Psoas muscle (tissue), 8 donors: ENCODE measurements at places on chromosomes 12 and 14. TPM values are rescaled to one million over a fixed set of nuclear protein-coding genes. Genes with fewer than 3 reads are reported as not detected.

The CCDC38 gene
- polyA plus RNA-seq, result not detected

GRCh38 chr12:121001060-121001459 lies 15.2 kb downstream of the C12orf43 start:
- no peak for DNase-seq
- H3K4me1 ChIP-seq, result no peaks in the 10 kb centered on the region
- H3K27ac ChIP-seq, result no peak overlapping the region
- H3K4me3 ChIP-seq, result no peak overlapping the region
- H3K27me3 ChIP-seq, result no peaks in the 10 kb centered on the region

The TSHR gene
- polyA plus RNA-seq, result 0.20 TPM

- H3K36me3 ChIP-seq, result peaks cover 73% of the 10 kb centered on the region
- H3K27me3 ChIP-seq, result no peaks in the 10 kb centered on the region
- H3K4me1 ChIP-seq, result no peaks in the 10 kb centered on the region
- H3K27ac ChIP-seq, result no peak overlapping the region
Measured at GRCh38 chr12:114678028-114678427, 5.9 kb downstream of the TBX3 start.

- DNase-seq, result no peak
- no peaks in the 10 kb centered on the region for H3K4me1 ChIP-seq
- H3K27me3 ChIP-seq, result no peaks in the 10 kb centered on the region
- no peak overlapping the region for H3K27ac ChIP-seq
- H3K36me3 ChIP-seq, result no peaks in the 10 kb centered on the region
- H3K4me3 ChIP-seq, result no peak overlapping the region
Measured at GRCh38 chr12:79435742-79436141, 255.0 kb downstream of the PAWR start.

The C1QL4 gene
- polyA plus RNA-seq, result not detected

- H3K4me3 ChIP-seq, result no peak overlapping the region
- no peaks in the 10 kb centered on the region for H3K36me3 ChIP-seq
- no peaks in the 10 kb centered on the region for H3K4me1 ChIP-seq
- no peak for DNase-seq
Measured at GRCh38 chr12:62750941-62751809, 183.8 kb downstream of the PPM1H start.

GRCh38 chr14:103107941-103108748 lies 13.6 kb downstream of the EXOC3L4 start:
- DNase-seq, result no peak
- H3K27ac ChIP-seq, result peak overlapping the region; percentile 53
- H3K4me3 ChIP-seq, result no peak overlapping the region
- H3K36me3 ChIP-seq, result no peaks in the 10 kb centered on the region

GRCh38 chr12:88153959-88154358 lies 11.9 kb downstream of the TMTC3 start:
- DNase-seq, result no peak
- H3K4me1 ChIP-seq, result no peaks in the 10 kb centered on the region
- no peaks in the 10 kb centered on the region for H3K27me3 ChIP-seq
- no peak overlapping the region for H3K4me3 ChIP-seq
- no peak overlapping the region for H3K27ac ChIP-seq
- H3K36me3 ChIP-seq, result peaks cover 11% of the 10 kb centered on the region

The PLEKHG7 gene
- not detected for polyA plus RNA-seq

The INHBC gene
- polyA plus RNA-seq, result not detected

- H3K4me3 ChIP-seq, result no peak overlapping the region
- H3K4me1 ChIP-seq, result peaks cover 36% of the 10 kb centered on the region
- peak overlapping the region; percentile 65 for H3K27ac ChIP-seq
- no peaks in the 10 kb centered on the region for H3K27me3 ChIP-seq
- no peak for DNase-seq
- peaks cover 49% of the 10 kb centered on the region for H3K36me3 ChIP-seq
Measured at GRCh38 chr12:109162551-109162950, 46.2 kb downstream of the ACACB start.

- H3K4me3 ChIP-seq, result no peak overlapping the region
- peaks cover 2% of the 10 kb centered on the region for H3K27me3 ChIP-seq
- no peaks in the 10 kb centered on the region for H3K4me1 ChIP-seq
- no peak for DNase-seq
Measured at GRCh38 chr12:114918535-114919233, 234.7 kb upstream of the TBX3 start.

DNA sequence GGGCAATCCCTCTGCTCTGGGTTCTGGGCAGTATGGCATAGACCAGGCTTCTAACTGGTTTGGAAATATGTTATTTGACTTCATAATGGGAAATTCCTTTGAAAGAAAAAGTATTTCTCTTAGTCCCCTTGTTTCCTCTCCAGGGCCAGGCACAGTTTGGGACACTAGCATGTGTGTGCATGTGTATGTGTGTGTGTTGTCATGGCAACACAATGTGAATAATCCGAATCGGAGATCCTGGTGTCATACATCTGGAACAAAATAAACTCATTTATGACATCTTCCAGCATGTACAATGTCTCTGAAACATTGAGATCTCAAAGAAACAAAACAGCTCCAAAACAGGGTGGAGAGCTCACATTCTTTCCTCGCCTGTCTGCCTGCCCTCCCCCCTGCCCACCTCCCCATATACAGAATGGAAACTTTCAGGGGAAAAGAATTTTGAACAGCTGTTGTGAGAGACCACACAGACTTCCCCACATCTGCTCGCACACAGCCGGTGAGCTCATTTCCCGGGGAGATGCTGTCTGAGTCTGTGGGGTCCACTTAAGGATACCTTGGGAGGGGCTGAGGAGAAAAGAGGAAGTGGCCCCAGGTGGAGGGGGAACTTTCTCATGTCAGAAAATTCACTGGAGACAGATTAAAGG lies 55.5 kb upstream of the PARP11 start:
- no peak overlapping the region for H3K4me3 ChIP-seq
- H3K36me3 ChIP-seq, result no peaks in the 10 kb centered on the region
- no peak for DNase-seq
- no peaks in the 10 kb centered on the region for H3K4me1 ChIP-seq

The EID3 gene
- 0.28 TPM for polyA plus RNA-seq

GRCh38 chr12:132432126-132432705 lies 57.7 kb upstream of the FBRSL1 start:
- no peaks in the 10 kb centered on the region for H3K36me3 ChIP-seq
- no peaks in the 10 kb centered on the region for H3K4me1 ChIP-seq
- H3K27ac ChIP-seq, result no peak overlapping the region
- no peak for DNase-seq
- no peak overlapping the region for H3K4me3 ChIP-seq

The GCH1 gene
- polyA plus RNA-seq, result 1.0 TPM

GRCh38 chr12:51334764-51335163 lies 10.8 kb upstream of the BIN2 start:
- H3K4me3 ChIP-seq, result no peak overlapping the region
- no peak overlapping the region for H3K27ac ChIP-seq
- no peaks in the 10 kb centered on the region for H3K27me3 ChIP-seq
- no peak for DNase-seq

DNA sequence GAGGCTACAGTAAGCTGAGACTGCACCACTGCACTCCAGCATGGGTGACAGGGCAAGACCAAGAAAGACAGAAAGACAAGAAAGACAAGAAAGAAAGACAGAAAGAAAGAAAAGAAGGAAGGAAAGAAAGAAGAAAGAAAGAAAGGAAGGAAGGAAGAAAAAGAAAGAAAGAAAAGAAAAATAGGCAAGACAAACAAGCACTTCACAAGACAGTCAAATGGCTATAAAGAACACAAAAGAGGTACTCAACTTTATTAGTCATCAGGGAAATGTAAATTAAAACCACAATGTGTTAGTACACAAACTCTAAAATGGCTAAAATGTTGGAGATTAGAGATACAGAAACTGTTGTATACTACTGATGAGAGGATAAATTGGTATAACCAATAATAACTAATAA lies 6.6 kb downstream of the ATXN3 start:
- H3K4me3 ChIP-seq, result no peak overlapping the region
- H3K4me1 ChIP-seq, result peaks cover 8% of the 10 kb centered on the region
- H3K27me3 ChIP-seq, result no peaks in the 10 kb centered on the region
- H3K27ac ChIP-seq, result no peak overlapping the region

The PLEKHA5 gene
- 0.80 TPM for polyA plus RNA-seq

- no peak overlapping the region for H3K4me3 ChIP-seq
- no peak for DNase-seq
- H3K27me3 ChIP-seq, result no peaks in the 10 kb centered on the region
- H3K27ac ChIP-seq, result no peak overlapping the region
- no peaks in the 10 kb centered on the region for H3K4me1 ChIP-seq
Measured at GRCh38 chr14:73661872-73662271, 17.1 kb downstream of the DNAL1 start.

DNA sequence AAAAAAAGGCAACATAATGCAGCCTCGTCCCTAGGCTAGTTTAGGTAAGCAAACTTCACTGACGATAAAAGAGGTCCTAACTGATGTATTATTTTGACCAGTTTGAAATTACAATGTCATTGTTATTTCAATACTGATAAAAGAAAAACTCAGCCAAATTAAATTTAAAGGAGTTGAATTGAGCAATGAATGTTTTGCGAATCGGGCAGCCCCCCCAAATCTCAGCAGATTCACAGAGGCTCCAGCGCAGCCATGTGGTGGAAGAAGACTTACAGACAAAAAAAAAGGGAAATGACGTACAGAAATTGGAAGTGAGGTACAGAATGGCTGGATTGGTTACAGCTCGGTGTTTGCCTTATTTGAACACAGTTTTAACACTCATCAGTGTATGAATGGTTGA lies 8.2 kb upstream of the LDHB start:
- no peaks in the 10 kb centered on the region for H3K4me1 ChIP-seq
- no peak overlapping the region for H3K4me3 ChIP-seq
- H3K27me3 ChIP-seq, result no peaks in the 10 kb centered on the region
- no peak for DNase-seq

- H3K36me3 ChIP-seq, result no peaks in the 10 kb centered on the region
- H3K27me3 ChIP-seq, result no peaks in the 10 kb centered on the region
- no peaks in the 10 kb centered on the region for H3K4me1 ChIP-seq
- H3K4me3 ChIP-seq, result no peak overlapping the region
Measured at GRCh38 chr14:91545946-91546716, 36.0 kb upstream of the PPP4R3A start.

The TTC9 gene
- polyA plus RNA-seq, result 6.6 TPM
